ENCODE measurements at places on chromosomes 11 and 22. TPM values are rescaled to one million over a fixed set of nuclear protein-coding genes. Genes with fewer than 3 reads are reported as not detected.

OR2AT4 gene
- not detected for total RNA-seq

DNA sequence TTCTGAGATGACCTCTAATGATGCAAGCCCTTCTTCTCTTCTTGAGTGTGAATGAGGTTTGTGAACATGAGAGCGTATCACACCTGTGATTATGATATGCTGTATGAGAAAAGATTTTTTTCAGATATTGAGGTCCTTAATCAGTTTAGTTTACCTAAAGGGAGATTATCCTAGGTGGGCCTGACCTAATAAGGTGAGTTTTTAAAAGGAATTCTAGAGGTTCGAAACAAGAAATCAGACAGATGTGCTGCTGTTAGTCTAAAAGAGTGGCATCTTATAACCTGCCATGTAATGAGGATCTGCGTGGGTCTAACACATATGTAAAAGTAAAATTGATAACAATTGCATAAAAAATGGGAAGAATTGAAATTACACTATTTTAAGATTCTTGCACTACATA lies 33.8 kb downstream of the MSANTD4 start:
- H3K4me3 ChIP-seq: no peak overlapping the region
- no peaks in the 10 kb centered on the region for H3K4me1 ChIP-seq
- H3K27ac ChIP-seq: no peak overlapping the region
- no peaks in the 10 kb centered on the region for H3K27me3 ChIP-seq
- DNase-seq: no peak

GRCh38 chr11:70521475-70522308 lies 123.4 kb downstream of the CTTN start:
- peaks cover 23% of the 10 kb centered on the region for H3K4me1 ChIP-seq
- H3K36me3 ChIP-seq: no peaks in the 10 kb centered on the region
- H3K27ac ChIP-seq: no peak overlapping the region

- DNase-seq: no peak
- no peak overlapping the region for H3K27ac ChIP-seq
- H3K4me1 ChIP-seq: no peaks in the 10 kb centered on the region
- H3K4me3 ChIP-seq: no peak overlapping the region
These were observed 539.5 kb downstream of the TBC1D22A start for GRCh38 chr22:47301820-47302475.

DNA sequence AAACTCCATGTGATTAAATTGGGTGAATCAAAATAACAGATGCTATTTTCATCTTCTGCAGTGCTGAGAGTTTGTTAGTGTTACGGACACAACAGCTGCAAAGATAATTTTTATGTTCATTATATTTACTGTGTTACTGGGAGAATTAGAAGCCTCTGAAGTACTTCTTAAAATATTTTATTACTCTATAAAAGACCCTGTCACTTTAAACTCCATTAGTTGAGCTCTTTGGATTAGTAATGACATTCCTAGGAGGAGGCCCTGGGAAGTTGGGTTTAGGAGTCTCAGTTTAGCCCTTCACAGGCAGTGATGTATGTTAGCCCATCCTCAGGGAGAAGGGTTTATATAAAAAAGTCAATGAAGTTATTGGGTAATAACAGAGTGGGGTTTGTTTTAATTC lies 596.7 kb downstream of the JRKL start:
- H3K36me3 ChIP-seq: no peaks in the 10 kb centered on the region
- H3K4me1 ChIP-seq: no peaks in the 10 kb centered on the region
- no peak overlapping the region for H3K4me3 ChIP-seq
- no peak overlapping the region for H3K27ac ChIP-seq
- no peaks in the 10 kb centered on the region for H3K27me3 ChIP-seq

GRCh38 chr11:19763330-19763729 lies 50.7 kb downstream of the NAV2 start:
- no peak for DNase-seq
- H3K27me3 ChIP-seq: peaks cover 38% of the 10 kb centered on the region
- H3K4me1 ChIP-seq: no peaks in the 10 kb centered on the region

DNA sequence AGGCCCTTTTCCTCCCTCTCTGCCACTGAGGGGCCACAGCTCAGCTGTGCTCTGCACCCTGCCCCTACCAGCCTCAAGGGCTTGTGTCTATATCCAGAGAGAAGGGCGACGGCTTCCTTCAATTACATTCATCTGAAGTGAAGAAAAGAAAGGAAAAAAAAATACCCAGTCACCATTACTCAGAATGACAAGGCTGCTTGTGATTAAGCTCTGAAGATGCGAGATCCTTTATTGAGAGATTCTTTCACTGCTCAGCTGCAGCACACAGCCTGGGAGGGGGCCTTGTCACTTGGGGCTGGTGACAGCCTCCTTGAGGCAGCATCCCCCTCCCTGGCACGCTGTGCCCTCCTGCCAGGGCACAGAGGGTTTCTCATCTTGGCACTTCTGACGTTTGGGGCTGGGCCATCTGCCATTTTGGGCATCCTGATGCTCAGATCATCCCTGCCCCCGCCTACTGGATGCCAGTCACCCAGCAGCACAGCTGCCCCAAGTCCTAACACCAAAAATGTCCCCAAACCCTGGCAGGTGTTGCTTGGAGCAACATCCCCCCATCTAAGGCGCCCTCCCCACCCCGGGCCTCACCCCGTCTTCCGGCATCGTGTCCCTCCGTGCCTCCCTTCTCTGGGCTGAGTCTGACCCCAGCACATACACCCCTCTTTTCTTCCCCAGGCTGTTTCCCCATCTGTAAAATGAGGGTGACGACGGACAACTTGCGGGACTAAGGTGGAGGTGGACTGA lies 1394.7 kb downstream of the BRD1 start:
- no peak overlapping the region for H3K4me3 ChIP-seq
- H3K4me1 ChIP-seq: no peaks in the 10 kb centered on the region
- H3K36me3 ChIP-seq: no peaks in the 10 kb centered on the region
- no peak overlapping the region for H3K27ac ChIP-seq

DNA sequence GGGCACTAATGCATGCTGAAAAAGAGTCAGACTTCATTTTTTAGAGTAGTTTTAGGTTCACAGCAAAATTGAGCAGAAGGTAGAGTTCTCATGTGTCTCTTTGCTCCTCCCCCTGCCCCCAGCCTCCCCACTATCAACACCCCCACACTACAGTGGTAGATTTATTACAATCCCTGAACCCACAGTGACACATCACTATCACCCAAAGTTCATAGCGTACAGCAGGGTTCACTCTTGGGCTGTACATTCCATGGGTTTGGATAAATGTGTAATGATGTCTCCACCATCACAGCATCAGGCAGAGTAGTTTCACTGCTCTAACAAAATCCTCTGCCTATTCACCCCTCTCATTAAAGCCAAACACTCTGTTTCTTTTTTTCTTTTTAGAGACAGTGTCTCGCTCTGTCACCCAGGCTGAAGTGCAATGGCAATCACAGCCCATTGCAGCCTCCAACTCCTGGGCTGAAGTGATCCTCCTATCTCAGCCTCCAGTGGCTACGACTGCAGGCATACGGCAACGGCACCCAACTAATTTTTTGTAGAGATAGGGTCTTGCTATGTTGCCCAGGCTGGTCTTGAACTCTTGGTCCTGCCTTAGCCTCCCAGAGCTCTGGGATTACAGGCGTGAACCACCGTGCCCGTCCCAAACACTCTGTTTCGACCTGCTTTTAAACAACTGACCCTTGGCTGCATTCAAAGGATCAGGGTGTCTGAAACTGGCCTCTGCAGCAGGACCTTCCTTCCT lies 4.1 kb downstream of the BEST1 start:
- no peak overlapping the region for H3K4me3 ChIP-seq
- H3K4me1 ChIP-seq: peaks cover 9% of the 10 kb centered on the region
- H3K27ac ChIP-seq: no peak overlapping the region
- DNase-seq: no peak
- no peaks in the 10 kb centered on the region for H3K36me3 ChIP-seq
- H3K27me3 ChIP-seq: peaks cover 5% of the 10 kb centered on the region

DNA sequence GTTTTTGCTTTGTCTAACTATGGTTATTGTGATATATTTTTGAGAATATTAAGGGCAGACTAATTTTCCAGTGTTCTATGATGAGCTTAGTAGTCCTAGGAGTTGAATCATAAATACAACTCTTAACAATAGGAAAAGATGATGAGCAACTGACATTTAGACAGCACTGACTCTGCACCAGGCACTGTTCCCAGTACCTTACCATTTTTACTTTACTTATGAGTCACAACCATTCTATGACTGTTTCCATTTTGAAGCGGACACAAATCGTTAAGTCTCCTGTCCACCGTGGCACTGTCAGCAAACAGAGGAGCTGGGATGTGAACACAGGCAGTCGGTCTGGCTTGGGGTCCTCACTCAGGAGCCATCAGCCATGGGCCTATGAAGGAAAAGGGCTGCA lies 3.4 kb upstream of the SCGB2A2 start:
- H3K27ac ChIP-seq: no peak overlapping the region
- H3K36me3 ChIP-seq: no peaks in the 10 kb centered on the region
- H3K4me3 ChIP-seq: no peak overlapping the region
- H3K27me3 ChIP-seq: no peaks in the 10 kb centered on the region

RAPSN gene
- total RNA-seq: 0.86 TPM

GRCh38 chr11:6472934-6473333 lies 807 bp downstream of the TRIM3 start:
- no peak overlapping the region for H3K27ac ChIP-seq
- peaks cover 10% of the 10 kb centered on the region for H3K36me3 ChIP-seq
- peak overlapping the region; percentile 51 for H3K4me3 ChIP-seq
- H3K27me3 ChIP-seq: no peaks in the 10 kb centered on the region

DUSP8 gene
- total RNA-seq: 14.8 TPM

GRCh38 chr11:60871378-60872061 lies 4.2 kb downstream of the ZP1 start:
- no peak overlapping the region for H3K4me3 ChIP-seq
- H3K27ac ChIP-seq: no peak overlapping the region
- no peak for DNase-seq
- peaks cover 18% of the 10 kb centered on the region for H3K4me1 ChIP-seq
- H3K36me3 ChIP-seq: no peaks in the 10 kb centered on the region

GRCh38 chr11:105953886-105954285 lies 68.2 kb downstream of the MSANTD4 start:
- DNase-seq: no peak
- H3K4me3 ChIP-seq: no peak overlapping the region
- H3K27ac ChIP-seq: no peak overlapping the region
- H3K36me3 ChIP-seq: no peaks in the 10 kb centered on the region

- no peaks in the 10 kb centered on the region for H3K27me3 ChIP-seq
- H3K27ac ChIP-seq: no peak overlapping the region
- H3K36me3 ChIP-seq: no peaks in the 10 kb centered on the region
- no peaks in the 10 kb centered on the region for H3K4me1 ChIP-seq
These were observed 19.0 kb upstream of the OR52K2 start for GRCh38 chr11:4430051-4430450.

DNA sequence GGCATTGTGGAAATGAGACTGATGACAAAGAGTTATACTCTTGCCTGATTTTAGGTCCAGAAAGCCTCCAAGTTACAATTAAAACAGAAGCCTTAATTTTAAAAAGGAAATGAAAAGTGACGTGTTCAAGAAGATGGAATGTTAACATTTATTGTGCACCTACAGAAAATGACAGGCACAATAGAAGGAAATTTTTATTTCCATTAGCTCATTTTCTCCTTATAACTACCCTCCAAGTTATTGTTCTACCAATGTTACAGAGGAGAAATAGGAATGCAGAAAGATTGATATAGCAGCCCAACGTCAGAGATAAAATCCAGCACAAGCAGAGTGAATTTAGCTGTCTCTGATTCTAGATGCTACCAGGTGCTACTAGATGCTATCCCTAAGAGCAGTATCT lies 736.9 kb upstream of the KIRREL3 start:
- H3K27me3 ChIP-seq: no peaks in the 10 kb centered on the region
- no peaks in the 10 kb centered on the region for H3K36me3 ChIP-seq
- no peak for DNase-seq
- no peaks in the 10 kb centered on the region for H3K4me1 ChIP-seq

DNA sequence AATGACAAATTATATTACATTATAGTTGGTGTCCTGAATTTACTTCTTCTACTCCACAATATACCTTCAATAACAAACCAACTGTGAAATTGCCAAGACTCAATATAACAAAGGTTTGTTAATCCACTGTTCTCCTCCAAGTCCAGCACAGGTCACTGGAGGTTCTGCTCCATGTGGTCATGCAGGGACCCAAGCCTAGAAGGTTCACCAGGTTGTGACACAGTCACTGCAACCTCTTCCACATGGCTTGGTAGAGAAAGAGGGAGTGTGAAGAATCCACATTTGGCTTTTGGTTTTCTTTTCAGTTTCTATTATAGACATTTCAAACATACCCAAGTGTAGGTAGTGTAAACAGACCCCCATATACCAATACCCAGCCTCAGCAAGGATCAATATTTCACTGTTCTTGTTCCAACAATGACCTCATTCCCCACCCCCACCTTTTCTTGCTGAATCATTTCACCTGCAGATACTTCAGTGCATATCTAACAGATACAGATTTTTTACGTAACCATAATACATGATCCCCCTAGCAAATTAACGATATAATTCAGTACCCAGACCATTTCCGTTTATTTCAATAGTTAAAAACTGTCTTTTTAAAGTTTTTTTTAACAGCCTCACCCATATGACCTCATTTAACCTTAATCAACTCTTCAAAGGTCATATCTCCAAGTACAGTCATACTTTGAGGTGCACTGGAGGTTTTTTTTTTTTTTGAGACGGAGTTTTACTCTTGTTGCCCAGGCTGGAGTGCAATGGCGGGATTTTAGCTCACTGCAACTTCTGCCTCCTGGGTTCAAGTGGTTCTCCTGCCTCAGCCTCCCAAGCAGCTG lies 14.1 kb downstream of the FGF19 start:
- H3K27me3 ChIP-seq: peaks cover 9% of the 10 kb centered on the region
- H3K27ac ChIP-seq: no peak overlapping the region
- H3K36me3 ChIP-seq: no peaks in the 10 kb centered on the region
- no peaks in the 10 kb centered on the region for H3K4me1 ChIP-seq
- H3K4me3 ChIP-seq: no peak overlapping the region

- peaks cover 34% of the 10 kb centered on the region for H3K27me3 ChIP-seq
- H3K36me3 ChIP-seq: no peaks in the 10 kb centered on the region
- no peak for DNase-seq
- no peak overlapping the region for H3K27ac ChIP-seq
- H3K4me3 ChIP-seq: peak overlapping the region; percentile 53
- no peaks in the 10 kb centered on the region for H3K4me1 ChIP-seq
These were observed 31.2 kb upstream of the TRIM29 start for GRCh38 chr11:120168960-120169681.

DNA sequence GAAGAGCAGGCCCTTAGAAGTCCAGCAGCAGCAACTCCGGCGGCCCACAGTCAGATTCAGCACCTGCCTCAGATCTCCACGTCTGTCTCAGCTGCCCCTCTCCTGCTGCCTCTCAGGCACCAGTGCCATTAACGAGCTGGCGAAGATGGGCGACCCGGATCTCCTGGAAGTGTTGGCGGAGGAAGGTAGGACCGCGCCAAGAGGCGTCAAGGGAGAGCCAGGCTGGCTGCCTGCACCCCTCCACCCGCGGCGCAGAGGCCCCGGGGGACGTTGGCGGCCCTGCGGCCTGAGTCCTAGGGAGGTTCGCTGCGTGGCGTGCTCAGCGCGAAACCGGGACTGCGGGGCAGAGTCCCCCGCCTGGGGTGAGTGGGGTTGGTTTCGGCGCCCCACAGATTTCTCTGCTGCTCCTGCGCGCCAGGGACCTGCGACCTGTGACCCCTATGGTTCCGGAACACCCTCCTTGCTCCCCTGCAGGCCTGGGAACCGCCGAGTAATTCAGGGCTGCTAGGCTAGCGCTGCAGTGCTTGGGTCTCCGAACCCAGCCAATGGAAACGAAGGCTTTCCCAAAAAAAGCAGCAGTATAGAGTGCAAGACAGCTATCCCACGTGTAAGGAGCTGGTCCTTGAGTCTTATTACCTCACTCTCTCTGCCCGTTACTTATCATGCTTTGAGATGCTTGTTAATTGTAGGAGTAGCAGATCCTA lies 615 bp downstream of the ANO5 start:
- H3K4me3 ChIP-seq: peak overlapping the region; percentile 59
- H3K27me3 ChIP-seq: peaks cover 2% of the 10 kb centered on the region
- H3K4me1 ChIP-seq: peaks cover 9% of the 10 kb centered on the region
- H3K27ac ChIP-seq: no peak overlapping the region
- peak; percentile 8 for DNase-seq
